NCI-H526 (cell line): ENCODE measurements at places on chromosomes 2 and 18.

DNA sequence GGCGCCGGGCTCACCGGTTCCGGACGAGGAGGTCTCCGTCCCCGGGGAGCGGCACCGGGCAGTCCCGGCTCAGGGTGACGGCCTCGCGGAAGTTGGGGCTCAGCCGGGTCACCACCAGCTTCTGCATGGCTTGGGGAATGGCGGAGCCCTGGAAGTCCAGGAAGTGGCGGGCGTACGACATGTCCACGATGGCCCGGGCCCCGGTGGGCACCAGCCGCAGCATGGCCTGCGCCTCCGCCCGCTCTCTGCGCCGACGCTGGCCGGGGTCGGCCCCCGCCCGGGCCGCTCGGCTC, 157 bp downstream of the PTGR3 start:
- DNase-seq = no peak

GRCh38 chr2:179536185-179536584, 271.6 kb upstream of the SESTD1 start:
- no peak for DNase-seq

GRCh38 chr2:233605680-233606079, 11.8 kb upstream of the UGT1A8 start:
- DNase-seq = no peak

DNA sequence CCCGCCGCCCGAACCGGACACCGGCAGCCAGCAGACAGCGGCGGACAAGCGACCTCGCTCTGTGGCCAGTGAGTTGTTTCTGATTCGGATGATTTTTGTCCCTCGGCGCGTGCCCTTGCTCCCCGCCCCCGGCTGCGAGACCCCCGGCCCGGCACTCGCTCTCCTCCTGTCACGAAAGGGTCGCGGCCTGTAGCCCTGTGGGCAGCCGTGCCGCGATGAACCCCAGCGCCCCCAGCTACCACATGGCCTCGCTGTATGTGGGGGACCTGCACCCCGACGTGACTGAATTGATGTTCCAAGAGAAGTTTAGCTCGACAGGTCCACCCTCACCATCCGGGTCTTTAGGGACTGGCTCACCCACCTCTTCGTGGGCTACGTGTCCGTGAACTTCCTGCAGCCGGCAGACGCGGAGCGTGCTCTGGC, 1257.5 kb upstream of the ACVR2A start:
- no peak for DNase-seq

DNA sequence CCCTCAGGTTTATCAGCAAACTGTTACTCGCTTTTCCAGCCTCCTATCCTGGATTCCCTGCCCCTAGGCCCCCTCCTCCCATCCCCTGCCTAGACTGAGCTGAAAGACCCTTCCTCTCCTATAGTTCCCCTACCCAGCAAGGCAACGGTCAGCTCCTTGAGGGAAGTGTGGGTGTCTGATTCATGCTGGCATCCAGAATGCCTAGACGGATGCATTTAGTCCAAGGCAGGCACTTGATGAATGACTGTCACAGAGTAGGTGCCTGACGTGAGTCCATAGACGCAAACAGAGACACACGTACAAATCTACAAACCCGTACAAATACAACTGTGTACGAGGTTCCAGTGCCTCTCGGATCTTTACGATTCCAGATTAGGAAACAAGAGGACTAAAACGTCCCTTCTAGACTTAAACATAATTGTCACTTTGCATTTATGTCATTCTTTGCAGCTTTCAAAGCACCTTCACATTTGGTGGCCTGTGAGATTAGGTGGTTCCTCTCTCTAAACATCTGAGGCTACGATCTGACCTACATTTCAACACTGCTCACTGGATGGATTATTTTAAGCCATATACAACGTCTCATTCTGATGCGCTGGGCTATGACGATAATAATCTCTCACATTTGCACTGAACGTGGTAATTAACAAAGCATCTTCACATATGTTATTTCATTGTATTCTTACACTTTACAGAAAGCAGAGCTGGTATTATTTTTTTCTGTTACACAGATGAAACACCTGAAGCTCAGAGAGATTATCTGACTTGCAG, 36.7 kb downstream of the DNMT3A start:
- no peak for DNase-seq

- no peak for DNase-seq
Observed at GRCh38 chr2:53111406-53111805, 656.2 kb upstream of the CHAC2 start.

DNA sequence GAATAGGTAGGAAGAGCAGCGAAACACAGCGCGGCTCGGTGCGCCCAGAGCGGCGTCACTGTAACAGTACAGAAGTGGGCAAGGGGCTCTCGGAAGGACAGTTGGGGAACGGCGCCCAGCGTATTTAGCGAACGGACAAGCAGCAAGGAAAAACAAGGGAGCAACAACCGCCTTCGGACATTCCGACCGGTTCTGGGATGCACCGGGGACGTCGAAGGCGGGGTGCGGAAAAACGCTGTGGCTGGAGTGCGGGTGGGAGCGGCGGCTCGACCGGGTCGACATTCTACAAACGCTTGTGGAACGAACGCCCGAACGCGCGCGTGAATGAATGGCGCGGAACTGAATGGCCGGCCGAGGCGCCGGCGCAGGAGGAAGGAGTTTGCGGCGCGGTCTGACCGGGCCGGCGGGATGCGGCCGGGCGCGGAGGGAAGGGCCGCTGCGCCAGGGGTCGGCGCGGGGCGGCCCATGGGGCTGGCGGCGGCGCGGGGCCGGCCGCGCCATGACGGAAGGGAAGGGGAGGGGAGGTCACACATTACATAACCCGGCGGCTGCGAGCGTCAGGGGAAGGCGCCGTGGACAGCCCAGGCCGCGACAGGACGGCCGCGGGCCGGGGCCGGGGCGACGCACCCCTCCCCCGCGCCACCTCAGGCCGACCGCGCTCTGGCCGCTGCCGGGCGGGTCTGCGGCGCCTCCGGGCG, 605 bp downstream of the REV1 start:
- no peak for DNase-seq

GRCh38 chr2:146246002-146246735, 1598.7 kb upstream of the ACVR2A start:
- no peak for DNase-seq

DNA sequence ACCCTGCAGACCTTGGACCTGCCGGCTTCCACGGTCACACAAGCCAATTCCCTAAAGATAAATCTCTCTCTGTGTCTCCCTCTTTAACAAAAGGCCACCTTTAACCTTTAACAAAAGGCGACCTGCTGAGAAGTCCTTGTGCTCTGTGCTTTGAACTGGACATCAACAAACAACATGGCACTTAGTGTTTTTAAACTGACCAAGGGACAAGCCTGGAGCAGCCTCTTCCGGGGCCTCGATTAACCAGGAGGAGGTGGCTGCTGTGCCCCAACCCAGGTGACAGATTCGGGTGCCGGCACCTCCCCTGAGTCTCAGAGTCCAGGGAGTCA, 135.3 kb downstream of the RTP5 start:
- DNase-seq = no peak

DNA sequence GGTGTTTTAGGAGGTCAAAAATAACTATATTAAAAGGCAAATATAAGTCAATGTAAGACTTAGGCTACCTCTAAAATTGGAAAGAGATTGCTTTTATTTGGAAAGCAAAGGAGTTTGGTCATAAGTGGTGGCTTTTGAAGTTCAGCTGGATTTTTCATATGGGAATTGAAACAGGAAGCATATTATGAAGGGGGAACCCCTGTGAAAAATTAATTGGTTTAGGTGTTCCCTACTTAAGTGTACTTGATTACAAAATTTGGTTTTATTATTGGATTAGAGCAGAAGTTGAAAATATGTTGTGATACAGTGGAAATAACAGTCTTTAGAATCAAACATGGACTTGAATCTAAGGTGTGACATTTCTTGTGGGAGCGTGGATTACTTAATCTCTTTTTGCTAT, 121.4 kb upstream of the TTC27 start:
- no peak for DNase-seq

DNA sequence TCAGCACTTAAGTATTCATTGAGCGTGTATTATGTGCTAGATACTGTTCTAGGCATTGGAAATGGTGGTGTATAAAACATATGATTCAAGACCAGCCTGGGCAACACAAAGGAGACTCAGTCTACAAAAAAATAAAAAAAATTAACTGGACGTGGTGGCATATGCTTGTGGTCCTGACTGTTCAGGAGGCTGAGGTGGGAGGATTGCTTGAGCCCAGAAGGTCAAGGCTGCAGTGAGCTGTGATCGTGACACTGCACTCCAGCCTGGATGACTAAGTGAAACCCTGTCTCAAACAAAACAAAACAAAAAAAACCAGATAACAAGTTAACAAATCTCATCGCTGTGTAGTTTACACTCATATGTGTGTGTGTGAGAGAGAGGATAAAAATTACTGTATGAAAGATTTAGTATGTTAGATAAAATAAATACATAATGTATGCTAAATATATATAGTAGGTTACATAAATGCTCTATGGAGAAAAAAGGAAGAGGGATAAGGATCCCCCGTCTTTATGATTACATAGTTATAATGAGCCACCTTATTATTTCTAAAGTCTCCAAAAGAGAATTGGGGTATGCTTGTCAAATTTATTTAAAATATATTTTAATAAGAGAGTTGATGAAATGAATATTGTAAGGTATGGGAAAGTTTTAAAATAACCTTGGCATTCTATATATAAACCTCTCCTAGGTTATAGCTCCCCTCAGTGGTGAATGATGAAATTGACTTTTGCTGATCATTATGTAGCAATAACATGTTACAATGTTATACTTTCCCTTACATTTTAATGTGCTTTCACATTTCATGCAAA, 69.2 kb downstream of the EHBP1 start:
- peak; percentile 8 for DNase-seq

DNA sequence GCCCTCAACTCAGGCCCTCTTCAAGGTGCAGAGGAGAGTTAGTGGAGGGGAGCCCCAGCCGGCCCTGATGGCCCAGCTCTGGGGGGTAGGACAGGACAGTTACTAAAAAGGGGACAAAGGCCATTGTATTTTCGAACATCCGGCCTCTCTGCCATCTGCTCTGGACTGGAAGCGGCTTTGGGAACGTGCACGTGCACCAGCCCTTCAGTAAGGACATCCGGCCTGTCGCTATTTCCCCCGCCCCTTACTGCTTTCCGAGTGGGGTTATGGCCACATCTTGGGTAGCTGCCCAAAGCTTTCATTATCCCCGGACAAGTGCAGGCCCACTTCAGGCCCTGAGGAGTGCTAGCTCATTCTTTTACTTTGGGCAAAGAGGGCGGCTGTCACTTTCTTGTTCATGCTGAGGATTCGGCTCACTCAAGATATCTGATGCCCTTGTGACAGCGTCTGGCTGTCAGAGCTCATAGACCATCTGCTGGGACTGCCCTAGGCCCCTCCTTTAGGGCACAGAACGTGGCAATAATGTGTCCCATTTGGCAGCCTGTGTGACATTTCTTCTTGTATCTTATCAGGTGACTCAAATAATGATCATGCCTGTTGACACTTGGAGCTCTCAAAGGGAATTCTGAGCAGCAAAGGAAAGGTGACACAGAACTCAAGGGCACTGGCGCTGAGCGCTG, 17.5 kb downstream of the SLC4A3 start:
- no peak for DNase-seq
